ENCODE measurements at places on chromosomes 11 and 22.
A peak's percentile ranks its signal among the peaks of the same experiment; 100 is the strongest.

- no peak for DNase-seq
Measured at GRCh38 chr11:115249061-115249578, 255.1 kb downstream of the CADM1 start.

- no peak for DNase-seq
Measured at GRCh38 chr11:18590571-18590970, 2.0 kb upstream of the UEVLD start.

DNA sequence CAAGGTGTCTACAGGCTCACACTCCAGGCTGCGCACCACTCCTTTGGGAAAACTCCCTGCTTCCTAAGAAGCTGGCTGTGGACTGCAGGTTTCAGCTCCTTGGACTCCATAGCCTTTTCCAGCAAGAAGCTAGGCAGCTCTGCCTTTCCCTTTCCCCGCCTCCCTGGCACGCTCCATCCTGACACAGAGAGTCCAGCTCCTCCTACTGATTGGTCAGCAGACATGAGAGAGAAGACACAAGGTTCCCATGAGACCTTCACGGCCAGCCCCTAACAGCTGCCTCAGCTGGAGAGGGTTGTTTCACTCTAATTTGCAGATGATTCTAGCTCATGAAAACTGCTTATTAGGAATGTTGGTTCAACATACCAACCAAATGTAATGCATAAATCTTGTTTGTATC lies 27.6 kb downstream of the TENM4 start:
- DNase-seq: no peak

GRCh38 chr22:39825661-39826102 lies 67.9 kb downstream of the ENTHD1 start:
- no peak for DNase-seq

DNA sequence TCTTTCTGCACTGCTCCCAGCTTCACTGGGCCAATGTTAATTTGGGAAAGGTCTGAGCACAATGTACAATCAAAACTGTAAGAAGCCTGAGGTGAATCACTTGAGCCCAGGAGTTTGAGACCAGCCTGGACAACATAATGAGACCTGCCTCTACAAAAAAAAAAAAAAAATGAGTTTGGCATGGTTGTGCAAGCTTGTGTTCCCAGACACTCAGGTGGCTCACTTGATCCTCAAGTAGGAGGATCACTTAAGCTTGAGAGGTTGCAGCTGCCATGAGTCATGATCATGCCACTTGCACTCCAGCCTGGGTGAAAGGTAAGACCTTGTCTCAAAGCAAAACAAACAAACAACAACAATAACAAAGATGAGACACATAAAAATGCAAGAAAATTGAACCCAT lies 38.6 kb upstream of the SC5D start:
- DNase-seq: no peak

GRCh38 chr11:59011655-59012397 lies 72.5 kb downstream of the GLYATL1 start:
- DNase-seq: no peak

GRCh38 chr11:41189701-41190436 lies 269.6 kb downstream of the LRRC4C start:
- DNase-seq: no peak

GRCh38 chr11:39860931-39861330 lies 1598.5 kb downstream of the LRRC4C start:
- DNase-seq: no peak

- no peak for DNase-seq
Measured at GRCh38 chr11:13720940-13721339, 52.5 kb downstream of the FAR1 start.

- no peak for DNase-seq
Measured at GRCh38 chr22:21917181-21917958, 35.3 kb downstream of the PPM1F start.

DNA sequence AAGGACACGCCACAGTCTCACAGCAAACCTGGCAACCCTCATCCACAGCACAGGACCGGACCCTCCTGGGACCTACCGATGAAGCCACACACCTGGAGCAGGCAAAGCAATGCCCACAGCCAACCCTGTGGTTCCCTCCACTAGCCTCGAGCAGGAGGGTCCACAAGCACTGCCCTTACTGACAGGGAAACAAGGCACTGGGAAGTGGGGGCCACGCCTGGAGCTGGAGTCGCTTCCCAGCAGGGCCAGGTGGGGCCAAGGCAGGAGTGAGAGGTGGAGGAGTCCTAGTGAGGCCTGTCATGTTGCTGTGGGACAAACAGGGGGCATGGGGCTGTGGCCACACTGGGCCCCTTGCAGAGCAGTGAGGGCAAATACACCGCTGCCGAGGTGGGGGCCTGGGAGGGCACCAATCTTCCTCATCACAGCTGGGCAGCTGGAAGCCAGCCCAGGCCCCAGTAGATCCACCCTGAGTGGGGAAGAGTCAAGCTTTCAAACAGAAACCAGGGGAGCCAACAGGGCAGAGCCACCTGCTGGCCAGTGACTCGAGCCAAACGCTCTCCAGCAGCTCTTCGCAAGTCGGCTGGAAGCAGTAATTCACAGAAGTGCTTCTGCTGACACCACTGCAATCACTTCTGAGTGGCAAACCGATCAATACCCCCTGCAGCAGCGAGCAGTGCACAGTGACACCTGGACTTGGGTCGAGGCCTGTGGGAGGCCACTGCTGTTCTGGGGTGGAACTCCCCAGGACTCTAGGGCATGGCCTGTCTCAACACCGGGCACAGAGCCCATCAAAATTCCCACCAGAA lies 13.7 kb downstream of the SULT4A1 start:
- no peak for DNase-seq

DNA sequence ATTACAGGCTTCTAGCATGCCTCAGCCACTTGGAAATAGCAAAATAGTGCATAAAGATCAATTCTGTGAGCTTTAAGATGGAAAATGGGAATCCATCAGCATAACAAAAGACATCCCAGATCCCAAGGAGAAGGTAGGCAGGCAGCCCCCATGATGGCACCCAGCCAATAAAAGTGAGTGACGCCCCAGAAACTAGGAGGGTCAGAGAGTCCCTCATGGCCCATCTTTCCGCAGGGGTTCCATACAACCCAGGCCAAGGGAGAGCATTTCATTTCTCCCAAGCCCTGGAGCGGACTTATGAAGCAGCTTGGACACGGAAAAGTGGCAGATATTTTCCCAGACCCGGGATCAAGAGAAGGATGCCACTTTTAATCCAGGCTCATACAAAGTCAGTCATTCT lies 93.3 kb downstream of the ZC3H12C start:
- DNase-seq: no peak

DNA sequence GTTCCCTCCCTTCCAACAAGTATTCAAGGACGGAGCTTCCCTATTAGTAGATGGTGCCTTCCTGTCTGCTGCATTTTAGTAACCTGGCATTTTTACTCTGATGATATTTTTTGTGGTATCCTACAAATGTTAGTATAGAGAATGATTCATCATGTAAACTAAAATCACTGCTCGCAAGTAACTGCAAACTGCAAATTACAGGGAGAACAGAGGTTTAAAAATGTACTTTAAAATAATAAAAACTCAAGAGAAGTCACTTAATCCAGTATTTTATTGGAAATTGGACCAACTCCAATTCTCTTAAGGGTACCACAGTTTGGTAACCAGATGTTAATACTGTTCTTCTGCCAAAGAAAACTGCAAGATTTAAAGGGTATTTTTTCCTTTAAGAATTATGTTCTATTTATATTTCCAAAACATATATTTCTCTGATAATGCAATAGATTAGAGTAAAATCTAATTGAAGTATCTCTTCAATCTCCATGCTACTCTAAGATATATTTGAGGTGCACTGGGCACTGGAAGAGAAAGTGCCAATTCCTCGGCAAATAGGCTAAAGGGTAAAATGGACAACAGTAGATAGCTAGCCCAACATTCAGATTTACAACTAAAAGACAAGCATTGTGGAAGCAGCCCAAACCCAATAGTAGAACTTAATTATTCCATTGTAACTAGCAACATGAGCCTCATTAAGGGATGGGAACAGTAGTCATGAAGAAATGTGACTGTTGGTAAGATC lies 298.0 kb downstream of the TTC28 start:
- DNase-seq: no peak

DNA sequence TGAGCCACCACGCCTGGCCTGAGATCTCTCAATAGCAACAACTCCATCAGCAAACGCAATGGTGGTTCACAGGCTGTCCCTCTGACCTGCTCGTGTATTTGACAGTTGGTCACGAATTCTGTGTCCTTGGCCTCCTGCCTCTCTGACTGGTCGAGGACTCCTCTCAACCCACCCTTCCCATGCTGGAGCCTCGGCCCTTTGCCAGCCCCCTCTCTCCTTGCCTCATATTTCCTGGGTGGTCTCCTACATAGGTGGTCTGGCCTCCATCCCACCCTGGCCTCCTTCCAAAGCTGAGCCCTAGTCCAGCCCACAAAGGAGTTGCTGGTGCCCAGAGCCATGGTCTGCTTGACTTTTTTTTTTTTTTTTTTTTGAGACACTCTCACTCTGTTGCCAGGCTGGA lies 11.4 kb upstream of the A4GALT start:
- no peak for DNase-seq

- DNase-seq: no peak
Measured at GRCh38 chr22:46237453-46238124, 12.5 kb downstream of the CDPF1 start.

GRCh38 chr11:63919267-63920125 lies 2.5 kb upstream of the RCOR2 start:
- DNase-seq: no peak

GRCh38 chr11:126440792-126441514 lies 85.5 kb downstream of the ST3GAL4 start:
- DNase-seq: peak; percentile 18

Data from NCI-H748 treated with DMSO at 0.1 percent for 48 hours (cell line).